ENCODE measurements at places on chromosomes 4 and X.

DNA sequence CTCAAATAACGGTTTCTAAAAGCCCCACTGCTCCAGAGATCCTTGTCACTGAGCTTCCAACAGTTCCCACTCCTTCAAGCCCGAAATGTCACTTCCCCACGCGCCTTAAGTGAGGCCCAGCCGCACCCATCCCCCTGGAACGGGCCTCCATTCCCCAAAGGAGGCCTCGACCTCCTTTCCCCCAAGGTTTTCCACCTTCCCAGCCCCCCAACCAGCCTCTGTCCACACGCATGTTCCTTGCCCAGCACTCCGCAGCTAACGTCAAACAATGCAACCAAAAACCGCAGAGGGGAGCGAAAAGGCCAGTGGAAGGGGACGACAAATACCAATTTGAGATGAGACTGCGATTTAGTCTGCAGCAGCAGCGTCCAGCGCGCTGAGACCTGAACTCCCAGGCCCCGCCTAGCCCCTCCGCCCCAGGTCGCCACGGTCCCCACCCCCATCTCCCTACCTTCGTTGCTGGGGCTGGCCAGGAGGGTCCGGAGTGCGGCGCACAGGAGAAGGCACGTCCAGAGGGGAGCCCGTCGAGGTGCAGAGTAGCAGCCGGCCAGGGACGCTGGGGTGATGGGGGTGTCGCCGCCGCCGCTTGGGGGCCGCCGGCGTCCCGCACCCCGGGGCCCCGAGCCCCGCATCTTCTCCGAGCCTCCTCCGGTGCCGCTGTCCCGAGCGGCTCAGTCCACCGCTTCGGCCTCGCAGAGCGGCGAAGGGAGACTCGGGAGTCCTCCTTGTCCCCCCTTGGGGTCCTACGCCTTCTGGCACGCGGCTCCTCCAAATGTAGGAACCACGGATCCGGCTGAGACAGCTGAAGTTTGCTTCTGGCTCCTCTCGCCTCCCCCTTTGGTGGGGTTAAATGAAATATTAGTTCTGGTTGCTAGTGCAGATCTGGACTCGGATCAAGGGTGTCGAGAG, 924 bp downstream of the EPHA5 start:
- DNase-seq: no peak

GRCh38 chr4:41413670-41414411, 124.1 kb upstream of the LIMCH1 start:
- DNase-seq: no peak

DNA sequence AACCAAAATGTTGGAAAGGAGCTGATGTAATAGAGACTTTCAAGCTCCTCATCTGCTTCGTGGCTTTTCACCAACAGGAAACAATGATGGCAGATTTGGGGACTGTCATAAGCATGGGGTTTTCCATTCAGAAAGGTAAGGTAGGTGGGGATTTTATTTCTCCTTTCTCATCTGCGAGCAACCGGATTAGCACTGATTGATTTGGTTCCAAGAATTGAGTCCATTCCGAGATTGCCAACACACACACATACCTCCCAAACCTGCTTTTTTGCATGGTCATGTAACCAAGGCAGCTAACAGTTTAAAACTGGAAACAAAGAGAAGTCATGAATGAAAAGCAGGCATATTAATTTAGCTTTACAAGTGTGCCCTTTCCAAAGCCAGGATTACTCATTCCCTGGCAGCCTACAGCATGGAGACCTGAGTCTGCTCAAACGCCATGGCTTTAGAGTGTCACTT, 63.0 kb upstream of the LNX1 start:
- DNase-seq: no peak

DNA sequence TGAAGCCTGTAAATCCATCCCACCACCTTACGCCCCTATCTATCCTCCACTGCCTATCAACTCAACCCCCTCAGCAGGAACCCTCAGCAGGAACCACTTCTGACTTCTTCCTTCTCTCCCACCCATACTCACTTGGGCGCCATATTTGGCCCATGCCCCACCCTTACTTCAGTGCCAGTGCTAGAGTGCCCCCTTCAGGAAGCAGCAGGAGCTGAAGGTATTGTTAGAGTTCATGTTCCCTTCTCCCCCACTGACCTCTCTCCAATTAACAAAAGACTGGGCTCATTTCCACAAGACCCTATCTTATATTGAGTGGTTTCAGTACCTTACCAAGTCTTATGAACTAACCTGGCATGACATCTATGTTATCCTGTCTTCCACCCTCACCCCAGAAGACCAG, 363.1 kb upstream of the SLIT2 start:
- DNase-seq: no peak

DNA sequence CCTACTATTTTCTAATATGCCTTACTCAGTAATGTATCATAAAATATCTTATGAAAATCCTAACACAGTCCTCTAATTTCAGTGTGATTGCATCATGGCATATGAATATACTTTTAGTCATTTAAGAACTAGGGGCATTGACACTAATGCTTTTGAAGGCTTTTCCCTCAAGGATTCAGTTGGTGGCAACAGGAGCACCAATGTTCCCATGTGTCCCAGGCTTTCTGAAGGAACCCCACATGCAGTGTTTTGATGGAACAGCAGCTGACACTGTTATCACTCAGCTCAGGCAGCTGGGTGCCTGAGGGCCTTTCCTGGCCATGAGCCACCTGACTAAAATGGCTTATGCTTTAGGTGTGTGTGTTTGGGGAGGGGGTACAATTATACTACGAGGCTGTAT, 348.3 kb downstream of the ARHGAP24 start:
- DNase-seq: no peak

DNA sequence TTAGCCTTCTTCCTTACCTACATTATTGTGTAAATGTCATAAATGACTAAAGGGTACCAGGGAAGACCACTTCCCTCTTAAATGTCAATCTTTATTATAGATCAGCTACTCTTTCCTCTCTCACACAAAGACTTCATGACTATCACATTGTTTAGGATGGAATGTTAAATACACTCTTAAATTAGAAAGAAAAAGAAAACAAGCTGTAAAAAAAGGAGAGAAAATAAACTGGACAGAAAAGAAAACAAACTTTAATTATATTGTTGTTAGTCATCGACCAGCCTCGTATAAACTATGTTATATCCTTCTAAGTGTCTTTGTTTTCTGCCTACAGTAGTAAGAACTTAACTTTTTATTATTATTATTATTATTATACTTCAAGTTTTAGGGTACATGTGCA, 666.4 kb upstream of the NR3C2 start:
- no peak for DNase-seq

DNA sequence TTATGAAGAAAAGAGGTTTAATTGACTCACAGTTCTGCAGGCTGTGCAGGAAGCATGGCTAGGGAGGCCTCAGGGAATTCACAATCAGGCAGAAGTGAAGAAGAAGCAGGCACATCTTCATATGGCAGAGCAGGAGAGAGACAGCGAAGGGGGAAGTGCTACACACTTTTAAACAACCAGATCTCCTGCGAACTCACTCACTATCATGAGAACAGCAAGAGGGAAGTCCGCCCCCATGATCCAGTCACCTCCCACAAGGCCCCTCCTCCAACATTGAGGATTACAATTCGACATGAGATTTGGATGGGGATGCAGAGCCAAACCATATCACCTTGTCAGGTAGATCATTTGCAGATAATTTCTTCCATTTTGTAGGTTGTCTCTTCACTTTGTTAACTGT, 555.5 kb upstream of the MAGEB2 start:
- DNase-seq: no peak

DNA sequence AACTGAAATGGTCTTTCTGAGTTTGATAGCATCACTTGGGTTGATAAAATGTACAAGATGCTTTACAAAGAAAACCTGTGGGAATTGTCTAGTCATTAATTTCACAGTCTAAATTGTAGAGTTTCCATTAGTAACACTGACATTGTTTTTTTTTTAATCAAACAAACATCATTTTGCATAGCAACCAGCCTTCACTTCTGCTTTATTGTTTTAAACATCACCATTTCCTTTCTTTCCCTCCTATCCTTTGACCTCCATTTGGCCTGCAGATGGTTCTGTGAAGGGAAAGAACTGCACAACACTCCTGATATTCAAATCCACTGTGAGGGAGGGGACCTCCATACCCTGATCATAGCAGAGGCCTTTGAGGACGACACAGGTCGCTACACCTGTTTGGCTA, 171.1 kb downstream of the PALLD start:
- no peak for DNase-seq

GRCh38 chr4:140037353-140038030, 116.5 kb downstream of the MAML3 start:
- peak; percentile 41 for DNase-seq

GRCh38 chrX:37783305-37783704, 3.4 kb downstream of the CYBB start:
- DNase-seq: no peak

- peak; percentile 17 for DNase-seq
These were observed 550 bp downstream of the CBR4 start for GRCh38 chr4:169009286-169010124.

DNA sequence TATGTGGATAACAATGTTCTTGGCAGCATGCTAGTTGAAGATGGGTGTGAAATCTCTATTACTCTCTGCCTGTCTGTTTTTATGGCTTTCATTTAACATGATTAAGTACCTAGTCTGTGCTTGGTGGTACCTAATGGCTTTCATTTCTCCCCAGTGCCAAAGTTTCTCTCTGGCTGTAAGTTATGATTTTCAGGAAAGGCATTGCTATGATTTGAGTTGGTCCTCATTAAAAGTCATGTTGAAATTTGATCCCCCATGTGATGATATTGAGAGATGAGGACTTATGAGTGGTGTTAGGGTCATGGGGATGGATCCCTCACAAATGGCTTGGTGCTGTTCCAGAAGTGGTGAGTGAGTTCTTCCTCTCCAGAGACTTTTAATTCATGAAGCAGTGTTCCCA, 162.4 kb upstream of the IL15 start:
- no peak for DNase-seq

Measured in NCI-H748 treated with DMSO at 0.1 percent for 48 hours (cell line).